ENCODE measurements at places on chromosomes 6 and 20.

DNA sequence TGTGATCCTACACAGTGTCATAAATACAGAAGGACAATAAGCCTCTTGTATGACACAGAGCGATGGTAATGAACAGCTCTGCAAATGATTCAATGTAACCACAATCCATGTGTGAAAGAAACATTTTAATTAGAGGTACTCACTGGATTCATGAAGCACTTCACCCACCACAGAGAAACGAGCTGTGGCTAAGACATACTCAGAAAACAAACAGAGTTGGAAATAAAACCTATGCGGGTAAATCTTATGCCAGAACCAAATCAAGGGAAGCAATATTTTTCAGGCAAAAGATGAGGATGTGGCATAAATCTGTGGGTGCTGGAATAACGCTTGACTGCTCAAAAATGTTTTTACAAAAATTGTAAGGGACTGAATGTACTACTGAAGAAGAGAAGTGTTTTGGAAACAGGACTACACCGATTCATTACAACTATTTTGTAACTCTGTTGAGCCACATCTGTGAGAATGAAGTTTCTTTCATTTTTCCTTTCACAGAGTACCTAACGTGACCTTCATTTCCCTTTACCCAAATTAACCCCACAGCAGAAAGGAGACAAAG lies 112.1 kb downstream of the WDR27 start:
- DNase-seq: no peak

- DNase-seq: no peak
These were observed 313.1 kb downstream of the TRDN start for GRCh38 chr6:123323452-123324329.

GRCh38 chr6:19160081-19160730 lies 677.0 kb upstream of the ID4 start:
- no peak for DNase-seq

GRCh38 chr6:111817451-111818120 lies 55.7 kb downstream of the FYN start:
- DNase-seq: no peak

DNA sequence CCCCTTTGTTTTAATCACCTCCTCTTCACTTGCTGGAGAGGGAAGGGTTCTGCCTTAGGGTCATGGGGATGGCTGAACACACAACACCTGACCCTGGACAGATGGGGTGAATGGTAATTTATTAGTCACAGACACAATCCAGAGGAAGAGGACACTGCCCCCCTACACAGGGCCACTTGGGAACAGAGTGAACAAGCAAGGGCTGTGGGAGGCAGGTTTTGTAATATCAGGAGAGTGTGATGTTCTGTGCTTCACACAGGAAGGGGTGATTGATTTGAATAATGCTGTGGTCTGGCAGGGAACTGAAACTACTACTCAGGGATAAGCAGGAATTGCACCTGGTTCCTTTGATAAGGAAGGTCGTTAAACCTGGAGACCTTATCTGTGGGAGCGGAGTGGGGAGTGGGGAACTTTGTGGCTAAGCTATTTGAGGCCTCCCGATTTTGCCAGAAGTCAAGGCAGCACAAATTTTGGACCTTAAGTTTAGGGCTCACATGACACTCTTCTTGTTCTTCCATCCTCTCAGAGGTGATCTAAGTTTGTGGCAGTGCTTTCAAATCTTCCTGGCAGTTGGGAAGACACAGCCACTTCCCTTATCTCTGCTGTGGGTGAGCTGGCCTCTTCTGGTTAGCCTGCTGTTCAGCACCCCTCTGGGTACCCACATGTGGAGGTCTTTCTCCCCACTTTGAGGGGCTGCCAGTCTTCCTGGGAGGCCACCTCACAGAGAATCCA lies 77.8 kb downstream of the CD164 start:
- no peak for DNase-seq
